NCI-H345 (cell line): ENCODE measurements at places on chromosomes 1 and 21.
A peak's percentile ranks its signal among the peaks of the same experiment; 100 is the strongest.

GRCh38 chr1:240074422-240074821 is 17.3 kb upstream of the FMN2 start:
- DNase-seq, result no peak

- no peak for DNase-seq
Observed at GRCh38 chr1:69657971-69658370, 90.2 kb downstream of the LRRC7 start.

GRCh38 chr1:18237371-18237770 is 129.8 kb downstream of the IGSF21 start:
- DNase-seq, result no peak

DNA sequence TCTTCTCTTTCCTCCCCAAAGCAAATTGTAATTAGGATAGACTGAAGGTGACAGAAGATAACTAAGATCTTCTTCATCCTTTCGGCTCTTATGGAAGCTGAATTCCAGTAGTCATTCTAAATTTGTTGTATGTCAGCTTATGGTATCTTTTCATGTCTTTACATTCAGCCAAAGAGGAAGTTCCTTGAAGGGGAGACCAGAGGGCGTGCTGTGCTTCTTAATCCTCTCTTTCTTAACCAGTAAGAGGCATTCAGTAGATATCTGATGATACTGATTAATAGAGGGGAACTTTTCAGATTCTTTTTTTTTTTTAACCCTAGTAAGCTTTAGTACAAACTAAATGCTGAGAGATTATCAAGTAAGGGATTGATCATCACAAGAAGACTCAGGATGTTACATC is 102.3 kb downstream of the OSBPL9 start:
- no peak for DNase-seq

DNA sequence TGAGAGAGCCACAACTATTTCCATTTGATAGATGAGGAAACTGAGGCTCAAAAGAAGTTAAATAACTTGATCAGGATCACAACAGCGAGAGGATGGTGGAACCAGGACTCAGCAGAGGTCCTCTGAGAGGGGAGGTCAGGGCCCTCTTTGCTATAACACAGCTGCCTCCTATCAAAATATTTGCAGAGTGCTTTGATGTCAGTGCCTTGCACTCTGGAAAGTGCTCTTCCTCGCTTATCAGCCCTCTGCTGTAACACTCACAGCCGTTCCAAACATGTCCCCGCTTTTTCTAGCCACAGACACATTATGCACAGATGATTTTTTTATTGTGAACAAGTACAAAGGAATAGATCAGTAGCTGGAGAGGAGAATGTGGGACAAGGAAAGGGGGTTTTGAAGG is 71.8 kb upstream of the ARHGAP29 start:
- DNase-seq, result no peak

DNA sequence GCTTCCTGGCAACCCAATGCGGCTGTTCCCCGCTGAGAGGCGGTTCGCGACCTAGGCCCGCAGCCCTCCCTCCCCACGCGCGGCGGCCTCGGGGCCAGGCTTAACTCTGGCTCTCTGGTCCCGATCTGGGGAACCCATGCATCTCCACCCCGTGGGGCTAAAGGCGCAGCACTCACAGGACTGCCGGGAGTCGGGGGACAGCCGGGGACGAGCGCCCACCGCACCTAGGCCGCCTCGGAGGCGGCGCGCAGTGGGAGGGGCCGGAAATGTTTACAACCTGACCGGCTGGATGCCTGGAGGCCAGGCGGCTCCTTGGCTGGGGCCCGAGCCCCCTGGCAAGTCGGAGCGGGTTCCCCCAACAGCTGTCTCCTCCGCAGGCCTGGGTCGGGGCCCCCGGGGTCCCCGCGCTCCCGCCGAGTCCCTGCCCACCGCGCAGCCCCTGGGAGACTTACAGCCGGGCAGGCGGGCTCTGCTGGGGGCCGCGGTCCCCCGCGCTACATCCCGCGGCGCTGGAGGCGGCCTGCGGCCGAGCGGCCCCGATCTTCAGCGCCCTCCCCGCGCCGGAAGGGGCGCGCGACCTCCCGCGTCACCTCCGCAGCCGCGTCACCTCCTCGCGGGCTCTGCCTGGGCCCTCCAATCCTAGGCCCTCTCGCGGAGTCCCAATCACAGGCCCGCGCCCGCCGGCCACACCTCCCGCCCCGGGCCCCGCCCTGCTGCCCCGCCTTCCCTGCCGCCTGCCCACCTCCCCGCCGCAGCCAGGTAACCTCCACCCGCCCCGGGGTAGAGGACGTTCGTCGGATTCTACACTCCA is at the start of gene ADIPOR1:
Gene ADIPOR1, minus strand, starts transcription at position 580 of the 811 bp plus-strand sequence. CDS start 7,242 bp downstream, outside the sequence.
- peak; percentile 93 for DNase-seq

DNA sequence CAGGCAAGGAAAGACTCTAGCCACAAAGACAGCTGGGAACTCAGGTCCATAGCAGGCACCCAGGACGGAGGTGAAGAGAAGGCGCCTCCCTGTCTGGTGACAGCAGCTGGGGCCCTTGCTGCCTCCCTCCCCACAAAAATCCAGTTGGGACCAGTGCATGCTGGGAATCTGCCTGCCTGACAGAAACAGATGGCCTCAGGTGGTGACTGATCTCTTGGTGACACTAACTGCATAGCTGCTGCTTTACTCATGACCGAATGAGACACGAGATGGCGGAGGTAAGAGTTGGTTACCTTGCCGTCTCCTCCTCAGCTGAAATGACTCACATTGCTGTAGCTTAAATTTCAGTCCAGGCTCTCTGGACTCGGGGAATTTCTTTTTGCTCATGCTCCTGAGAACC is 130.3 kb downstream of the FGGY start:
- DNase-seq, result no peak

DNA sequence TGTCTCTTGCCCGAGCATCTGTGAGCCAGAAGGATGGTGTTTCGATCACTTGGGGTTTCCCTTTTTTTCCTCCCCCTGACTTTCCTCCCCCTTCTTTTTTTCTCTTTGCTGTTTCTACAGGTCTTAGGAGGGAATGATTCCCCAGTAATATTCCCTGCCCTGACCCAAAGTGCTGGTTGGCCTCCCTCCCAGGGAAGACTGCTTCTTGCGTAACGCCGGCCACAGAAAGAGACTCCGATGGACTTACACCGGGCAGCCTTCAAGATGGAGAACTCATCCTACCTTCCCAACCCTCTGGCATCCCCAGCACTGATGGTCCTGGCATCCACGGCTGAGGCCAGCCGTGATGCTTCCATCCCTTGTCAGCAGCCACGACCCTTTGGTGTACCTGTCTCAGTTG is 6.8 kb downstream of the RNF220 start:
- no peak for DNase-seq

GRCh38 chr21:42525676-42526378 is 12.2 kb downstream of the SLC37A1 start:
- no peak for DNase-seq

GRCh38 chr21:46651121-46651520 is 15.6 kb downstream of the PRMT2 start:
- DNase-seq, result no peak

- DNase-seq, result peak; percentile 71
Observed at GRCh38 chr1:150150133-150151021, 661 bp downstream of the PLEKHO1 start.

GRCh38 chr1:246425139-246425794 is 81.8 kb downstream of the SMYD3 start:
- DNase-seq, result no peak

- no peak for DNase-seq
Observed at GRCh38 chr1:14267991-14268390, 330.5 kb upstream of the KAZN start.

- no peak for DNase-seq
Observed at GRCh38 chr1:93841771-93842170, 37.2 kb downstream of the DNTTIP2 start.

DNA sequence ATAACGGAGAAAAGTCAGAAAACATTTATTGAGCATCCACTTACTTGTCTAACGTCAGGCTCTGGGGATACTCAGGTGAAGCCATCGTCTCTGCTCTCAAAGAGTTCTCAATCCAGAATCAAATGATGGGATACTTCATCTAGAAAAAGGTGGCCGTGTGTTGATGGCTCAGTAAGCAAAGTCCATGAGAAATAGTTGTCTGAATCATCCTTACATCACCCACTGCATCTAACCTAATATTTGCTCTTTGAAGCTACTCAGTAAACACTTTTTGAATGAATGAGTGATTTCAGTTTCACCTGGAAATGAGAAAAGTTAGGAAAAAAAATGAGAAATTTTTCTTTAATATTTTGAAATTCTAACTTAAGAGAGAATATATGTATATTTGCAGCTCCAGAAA is 155.3 kb upstream of the PKN2 start:
- DNase-seq, result no peak

- DNase-seq, result no peak
Observed at GRCh38 chr1:25933479-25934365, 27.5 kb upstream of the STMN1 start.

GRCh38 chr21:37207441-37208009 is 59.6 kb downstream of the VPS26C start:
- DNase-seq, result peak; percentile 43

DNA sequence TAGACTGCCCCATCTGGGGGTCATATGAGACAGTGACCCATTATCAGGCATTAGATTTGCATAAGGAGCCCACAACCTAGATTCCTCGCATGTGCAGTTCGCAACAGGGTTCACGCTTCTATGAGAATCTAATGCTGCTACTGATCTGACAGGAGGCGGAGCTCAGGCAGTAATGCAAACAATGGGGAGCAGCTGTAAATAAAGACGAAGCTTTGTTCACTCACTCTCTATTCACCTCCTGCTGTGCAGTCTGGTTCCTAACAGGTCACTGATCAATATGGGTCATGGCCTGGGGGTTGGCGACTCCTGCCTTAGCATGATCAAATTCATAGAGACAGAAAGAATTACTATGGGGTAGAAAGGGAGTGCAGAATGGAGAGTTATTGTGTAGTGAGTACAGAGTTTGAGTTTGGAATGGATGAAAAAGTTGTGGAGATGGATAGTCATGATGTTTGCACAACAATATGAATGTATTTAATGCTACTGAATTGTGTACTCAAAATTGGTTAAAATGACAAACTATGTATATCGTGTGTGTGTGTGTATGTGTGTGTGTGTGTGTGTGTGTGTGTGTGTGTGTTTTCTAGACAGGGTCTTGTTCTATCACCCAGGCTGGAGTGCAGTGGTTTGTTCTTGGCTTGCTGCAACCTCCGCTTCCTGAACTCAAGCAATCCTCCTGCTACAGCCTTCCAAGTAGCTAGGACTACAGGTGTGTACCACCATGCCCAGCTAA is 42.2 kb downstream of the BTF3L4 start:
- DNase-seq, result peak; percentile 64

GRCh38 chr1:191695865-191696264 is 462.4 kb upstream of the RGS18 start:
- DNase-seq, result no peak

DNA sequence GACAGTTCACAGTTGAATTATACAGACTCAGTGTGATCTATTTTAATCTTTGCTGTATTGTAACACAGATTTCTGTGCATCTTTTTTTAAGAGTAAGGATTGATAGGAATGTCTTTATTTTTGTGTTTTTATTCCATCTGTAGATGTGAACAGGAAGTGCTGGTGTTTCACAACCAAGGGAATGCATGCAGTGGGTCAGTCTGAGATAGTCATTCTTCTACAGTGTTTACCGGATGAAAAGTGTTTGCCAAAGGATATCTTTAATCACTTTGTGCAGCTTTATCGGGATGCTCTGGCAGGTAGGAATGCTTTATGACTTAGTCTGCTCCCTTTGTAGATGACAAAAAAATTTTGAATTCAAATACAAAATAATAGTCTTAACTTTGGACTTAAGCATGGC is 84.5 kb downstream of the CC2D1B start:
- DNase-seq, result no peak

GRCh38 chr1:172581779-172582178 is 48.8 kb downstream of the SUCO start:
- DNase-seq, result no peak

- DNase-seq, result peak; percentile 33
Observed at GRCh38 chr21:41707231-41707959, 59.5 kb downstream of the RIPK4 start.

DNA sequence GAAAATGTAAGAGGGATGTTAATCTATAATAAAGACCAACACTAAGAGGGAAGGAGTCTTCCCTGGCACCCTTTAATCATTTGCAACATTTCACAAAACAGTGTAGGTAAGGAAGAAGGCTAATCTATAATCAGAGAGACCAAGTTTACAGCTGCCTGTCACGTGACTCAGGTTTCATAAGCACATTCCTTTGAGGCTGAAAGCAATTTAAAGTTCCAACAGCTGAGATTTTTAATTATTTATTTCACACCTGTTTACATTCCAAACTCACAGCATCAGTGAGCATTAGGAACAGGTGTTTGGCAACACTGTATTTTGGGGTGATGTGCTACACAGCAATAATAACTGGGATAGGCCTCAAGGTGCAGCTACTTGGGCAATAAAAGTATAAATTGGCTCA is 75.7 kb upstream of the PGBD5 start:
- no peak for DNase-seq

DNA sequence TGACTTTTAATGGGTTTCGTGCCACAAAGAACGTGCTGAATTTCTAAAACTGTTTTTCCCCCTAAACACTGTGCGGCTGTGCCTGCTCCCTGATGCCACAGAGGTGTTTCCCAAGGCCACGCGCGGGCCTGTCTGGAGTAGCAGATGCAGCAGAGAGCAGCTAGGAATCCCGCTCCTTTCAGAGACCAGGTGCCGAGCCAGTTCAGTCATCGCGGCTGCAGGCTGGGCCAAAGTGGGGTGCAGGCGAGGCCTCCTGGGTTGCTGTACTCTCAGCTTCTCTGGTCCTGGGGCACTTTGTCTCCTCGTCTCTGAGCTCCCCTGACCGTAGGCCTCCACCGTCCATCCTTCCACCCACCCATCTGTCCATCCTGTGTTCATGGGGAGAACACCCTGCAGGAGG is 17.4 kb upstream of the DIP2A start:
- DNase-seq, result no peak

- DNase-seq, result peak; percentile 31
Observed at GRCh38 chr1:104132382-104132973, 382.8 kb downstream of the AMY1C start.

- peak; percentile 30 for DNase-seq
Observed at GRCh38 chr1:202146993-202147392, 2.5 kb upstream of the ARL8A start.

DNA sequence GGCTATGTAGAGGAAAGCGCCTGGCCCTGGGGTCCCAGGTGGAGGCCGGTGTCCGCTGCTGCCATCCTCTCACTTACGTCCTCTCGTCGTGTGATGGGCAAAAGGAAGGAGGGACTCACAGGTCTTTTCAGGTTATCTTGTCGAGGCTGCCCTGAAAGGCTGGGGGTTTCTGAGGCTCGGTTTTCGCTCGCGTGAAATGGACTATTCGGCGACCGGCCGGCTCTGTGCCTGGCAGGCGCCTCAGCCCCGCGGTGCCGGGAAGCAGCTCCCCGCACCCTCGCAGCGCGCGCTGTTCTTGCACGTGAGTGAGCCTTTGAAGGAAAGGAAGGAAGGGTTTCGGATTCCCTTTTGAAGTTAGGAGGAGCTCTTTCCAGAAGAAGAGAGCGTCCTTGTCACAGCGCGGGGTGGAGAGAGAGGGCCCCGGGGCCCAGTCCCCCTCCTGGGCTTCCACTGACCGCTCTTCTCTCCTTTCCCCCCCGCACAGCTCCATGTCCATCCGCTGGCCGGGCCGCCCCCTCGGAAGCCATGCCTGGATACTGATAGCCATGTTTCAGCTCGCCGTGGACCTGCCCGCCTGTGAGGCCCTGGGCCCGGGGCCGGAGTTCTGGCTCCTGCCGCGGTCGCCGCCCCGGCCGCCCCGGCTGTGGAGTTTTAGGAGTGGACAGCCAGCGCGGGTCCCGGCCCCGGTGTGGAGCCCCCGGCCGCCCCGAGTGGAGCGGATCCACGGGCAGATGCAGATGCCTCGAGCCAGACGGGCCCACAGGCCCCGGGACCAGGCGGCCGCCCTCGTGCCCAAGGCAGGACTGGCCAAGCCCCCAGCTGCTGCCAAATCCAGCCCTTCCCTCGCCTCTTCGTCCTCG is 57.2 kb downstream of the AJAP1 start:
- DNase-seq, result no peak
